ENCODE measurements at places on chromosomes 1 and 21. TPM values are rescaled to one million over a fixed set of nuclear protein-coding genes. Genes with fewer than 3 reads are reported as not detected.

The S100A14 gene
- total RNA-seq: 0.42 TPM

The SH2D5 gene
- under 0.01 TPM for total RNA-seq

The IKBKE gene
- total RNA-seq: 33.9 TPM

The SPRR2E gene
- not detected for total RNA-seq

The CFAP74 gene
- not detected for total RNA-seq

The OXCT2 gene
- 7.0 TPM for total RNA-seq

The GNB1 gene
- 87.8 TPM for total RNA-seq

The FAM3B gene
- not detected for total RNA-seq

The KRTAP13-2 gene
- total RNA-seq: not detected

The MYOC gene
- not detected for total RNA-seq

The SPRR1B gene
- total RNA-seq: not detected

The TRIM46 gene
- 4.7 TPM for total RNA-seq

The SPATA17 gene
- total RNA-seq: not detected

The FCRL6 gene
- not detected for total RNA-seq

The CTTNBP2NL gene
- total RNA-seq: 23.8 TPM

The S100A9 gene
- total RNA-seq: 0.51 TPM

The FAM229A gene
- total RNA-seq: 2.0 TPM

The DYNLT5 gene
- 1.1 TPM for total RNA-seq

The ADGRB2 gene
- 0.17 TPM for total RNA-seq

The AGO3 gene
- 21.8 TPM for total RNA-seq

The CD5L gene
- total RNA-seq: not detected

The FMN2 gene
- 1.5 TPM for total RNA-seq

The FABP3 gene
- 1.1 TPM for total RNA-seq

The STUM gene
- 0.34 TPM for total RNA-seq

The ZBTB8A gene
- total RNA-seq: 12.6 TPM

The EYA3 gene
- 18.8 TPM for total RNA-seq

Data from dermis blood vessel endothelial cell (primary cell).